Activated CD4-positive, alpha-beta T cell treated with anti-CD3 and anti-CD28 coated beads, Interleukin-2, amount 50 U/mL, for 48 hours (primary cell): ENCODE measurements at places on chromosomes 7 and 10.

DNA sequence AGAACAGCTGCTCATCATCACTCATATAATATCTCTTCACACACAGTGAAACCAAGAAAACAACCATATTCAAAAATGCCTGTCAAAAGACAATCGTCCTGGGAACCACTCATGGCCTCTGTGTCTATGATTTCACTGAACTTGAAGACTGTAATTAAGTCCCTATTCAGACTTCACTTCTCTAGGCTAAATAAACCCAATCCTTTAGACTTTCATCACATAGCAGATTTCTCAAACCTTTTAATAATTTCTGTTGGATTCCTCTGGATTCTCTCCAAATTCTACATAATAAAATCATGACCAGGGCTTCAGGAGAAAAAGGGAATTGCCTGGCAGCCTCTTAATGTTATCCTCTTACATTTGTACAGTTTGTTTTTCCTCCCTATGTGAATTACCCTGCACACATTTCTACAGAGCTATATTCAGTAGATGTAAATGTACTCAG, 201.1 kb downstream of the LRRN3 start:
- DNase-seq: no peak

GRCh38 chr7:129741743-129742213, 130.3 kb downstream of the NRF1 start:
- DNase-seq: no peak

DNA sequence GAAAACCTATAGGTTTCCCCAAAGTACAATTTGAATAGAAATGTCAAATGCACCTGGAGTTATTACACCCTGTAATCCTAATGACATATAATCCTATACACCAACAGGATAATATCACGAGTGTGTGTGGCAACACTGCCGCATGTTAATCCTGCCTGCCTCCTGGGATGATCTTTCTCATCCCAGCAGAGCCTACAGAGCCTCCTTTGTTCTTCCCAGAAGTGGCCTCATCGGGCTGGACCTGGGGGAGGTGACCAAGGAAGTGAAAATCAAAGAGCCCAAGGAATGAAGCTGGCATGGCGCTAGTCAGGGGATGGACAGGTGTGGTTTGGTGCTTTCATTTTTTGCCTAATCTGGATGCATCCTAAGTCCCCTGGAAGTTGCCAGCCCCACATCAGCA, 29.5 kb upstream of the LEP start:
- no peak for DNase-seq

GRCh38 chr7:127819975-127820731, 168.2 kb downstream of the SND1 start:
- no peak for DNase-seq

GRCh38 chr10:59387951-59388670, 25.8 kb upstream of the FAM13C start:
- no peak for DNase-seq

DNA sequence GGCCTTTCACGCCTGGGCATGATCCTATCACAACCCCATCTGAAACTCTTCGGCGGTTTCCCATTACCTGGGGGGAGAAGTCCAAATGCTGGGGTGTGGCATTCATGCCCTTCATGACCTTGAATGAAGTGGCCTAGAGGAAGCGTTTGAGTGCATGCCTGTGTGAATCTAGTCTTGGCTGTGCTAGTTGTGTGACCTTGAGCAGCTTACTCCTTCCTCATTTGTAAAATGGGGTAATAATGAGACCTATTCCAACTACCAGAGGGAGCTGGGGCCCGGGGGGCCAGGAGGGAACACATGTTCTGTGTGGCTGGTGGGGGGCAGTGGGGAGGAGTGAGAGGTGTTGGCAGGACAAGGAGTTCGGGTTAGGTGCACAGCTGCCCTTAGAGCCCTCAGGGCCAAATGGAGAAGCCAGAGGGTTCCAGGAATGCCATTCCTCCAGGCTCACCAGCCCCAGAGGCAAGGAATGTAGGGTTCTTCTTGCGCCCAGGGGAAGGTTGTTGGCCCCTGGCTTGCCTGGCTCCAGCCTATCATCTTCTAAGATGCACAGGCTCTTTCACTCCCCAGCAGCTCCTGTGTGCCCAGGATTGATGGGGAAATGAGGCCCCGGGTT, 21.3 kb upstream of the TBRG4 start:
- DNase-seq: no peak

- no peak for DNase-seq
Observed at GRCh38 chr10:121828045-121828444, 99.8 kb downstream of the ATE1 start.

DNA sequence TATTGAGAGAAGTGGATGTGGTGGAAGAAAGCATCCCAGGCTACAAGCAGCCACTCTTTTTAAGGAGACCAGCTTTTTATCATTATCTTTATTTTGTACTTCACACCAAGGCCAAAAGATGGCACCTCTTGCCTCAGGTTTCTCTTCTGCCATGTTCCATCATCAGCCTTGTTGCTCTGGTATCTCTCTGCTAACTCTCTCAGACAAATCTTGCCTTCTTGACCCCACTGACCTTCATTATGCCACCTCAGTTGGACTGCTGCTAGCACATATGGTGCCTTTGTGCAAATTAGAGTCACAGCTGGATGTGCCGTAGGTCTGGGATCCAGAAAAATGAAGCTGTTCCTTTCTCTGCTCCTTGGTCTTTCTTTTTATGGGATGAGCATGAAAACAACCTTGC, 47.1 kb upstream of the DYNC1I1 start:
- DNase-seq: no peak

GRCh38 chr7:142355328-142355727, 97.5 kb upstream of the PRSS58 start:
- no peak for DNase-seq

- no peak for DNase-seq
Observed at GRCh38 chr7:93910076-93910994, 4.0 kb downstream of the GNGT1 start.

GRCh38 chr10:75126277-75126676, 14.8 kb downstream of the SAMD8 start:
- no peak for DNase-seq

DNA sequence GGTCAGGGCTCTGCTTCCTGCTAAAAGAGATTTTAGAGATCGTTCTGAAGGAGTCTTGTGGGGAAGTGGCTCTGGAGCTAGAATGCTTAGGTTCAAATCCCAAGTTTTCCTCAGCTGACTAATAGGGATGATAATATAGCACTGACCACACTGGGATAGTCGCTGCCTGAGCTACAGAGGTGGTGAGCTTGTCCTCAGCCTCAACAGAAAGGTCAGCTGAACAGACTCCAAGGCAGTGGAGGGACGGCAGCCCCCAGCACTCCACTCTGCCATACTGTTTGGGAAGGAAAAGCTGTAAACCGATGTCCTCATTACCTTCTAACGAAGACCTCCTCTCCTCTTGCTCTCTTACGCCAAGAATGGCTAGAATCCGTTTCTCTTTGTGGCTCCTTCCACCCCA, 36.2 kb downstream of the KAT6B start:
- no peak for DNase-seq

- no peak for DNase-seq
Observed at GRCh38 chr10:47176206-47176902, 123.6 kb upstream of the GDF10 start.

DNA sequence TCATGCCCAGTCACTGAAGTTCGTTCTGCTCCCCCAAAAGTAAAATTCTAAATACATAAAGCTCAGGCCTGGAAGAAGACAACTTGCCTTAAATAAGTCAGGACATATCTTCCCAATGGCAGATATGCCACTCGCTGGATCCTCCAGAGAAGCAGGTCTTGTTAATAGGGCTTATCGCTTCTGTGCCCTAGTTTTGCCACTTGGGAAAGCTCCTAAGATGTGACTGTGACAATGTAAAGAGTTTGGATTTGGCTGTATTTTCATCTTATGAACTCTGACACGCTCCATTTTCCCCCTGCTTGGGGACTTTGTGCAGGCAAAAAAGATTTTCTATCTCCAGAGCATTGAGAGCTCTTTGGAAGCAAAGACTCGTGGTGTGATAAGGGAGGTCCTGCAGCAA, 279.9 kb downstream of the WDR11 start:
- no peak for DNase-seq

DNA sequence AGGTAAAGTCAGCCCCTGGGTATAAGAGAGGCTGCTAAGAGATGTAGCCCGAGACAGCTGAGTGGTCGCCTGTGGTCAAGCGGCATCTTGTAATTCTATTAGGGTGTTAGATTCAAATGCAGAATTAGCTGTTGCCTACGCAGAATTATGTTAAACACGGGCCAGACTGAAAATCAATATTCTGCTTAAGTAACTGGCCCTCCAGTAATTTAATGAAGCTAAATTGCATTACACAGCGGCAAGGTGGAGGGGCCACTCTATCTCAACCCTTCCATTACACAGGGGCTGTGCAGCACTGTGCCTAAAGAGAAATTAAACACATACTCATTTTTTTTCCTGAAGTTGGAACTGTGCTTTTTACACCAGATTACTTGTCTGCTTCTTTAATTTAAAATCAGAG, 448.5 kb upstream of the MGMT start:
- no peak for DNase-seq

DNA sequence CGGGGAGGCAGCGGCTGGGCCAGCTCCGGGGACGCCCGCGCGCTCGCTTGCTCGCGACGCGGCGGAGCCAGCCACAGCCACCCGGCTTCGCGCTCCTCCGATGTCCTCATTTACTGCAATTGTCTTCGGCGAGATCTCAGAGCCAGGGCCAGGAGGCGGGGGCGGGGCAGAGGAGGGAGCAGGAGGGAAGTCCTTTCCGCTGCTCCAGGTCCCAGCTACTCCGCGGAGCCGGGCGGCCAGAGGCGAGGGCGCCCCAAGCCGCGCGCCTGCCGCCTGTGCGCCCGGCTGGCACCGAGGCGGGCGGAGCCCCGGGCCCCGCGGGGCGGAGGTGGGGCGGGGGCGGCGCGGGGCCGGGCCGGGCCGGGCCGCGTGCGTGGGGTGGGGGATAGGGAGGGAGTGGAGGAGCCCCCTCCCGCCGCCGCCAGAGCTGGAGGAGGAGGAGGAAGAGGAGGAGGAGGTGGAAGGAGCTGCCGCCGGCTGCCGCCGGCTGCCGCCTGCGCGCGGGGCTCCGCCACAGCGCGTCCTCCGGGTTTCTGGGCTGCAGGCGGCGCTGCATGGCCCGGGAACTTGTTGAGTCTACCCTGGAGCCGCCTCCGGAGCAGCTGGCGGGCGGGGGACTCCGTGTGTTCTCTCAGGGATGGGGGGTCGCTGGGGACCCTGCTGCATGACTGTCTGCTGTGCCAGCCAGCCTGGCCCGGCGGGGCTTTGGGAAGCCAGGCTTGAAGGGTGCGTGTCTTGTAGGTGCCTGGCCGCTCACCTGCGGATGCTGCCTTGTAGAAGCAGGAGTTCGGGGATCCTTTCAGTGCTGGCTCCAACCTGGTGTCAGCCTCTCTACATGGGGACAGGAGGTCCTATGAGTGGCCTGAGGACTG, at the start of gene INSYN2A:
Gene INSYN2A (minus strand): TSS at position 310 of the 872 bp plus-strand sequence. CDS start 20,196 bp downstream, outside the sequence.
- no peak for DNase-seq

GRCh38 chr7:77320137-77320536, 96.0 kb downstream of the GSAP start:
- no peak for DNase-seq

GRCh38 chr10:94991243-94991888, 52.9 kb downstream of the CYP2C9 start:
- DNase-seq: no peak

DNA sequence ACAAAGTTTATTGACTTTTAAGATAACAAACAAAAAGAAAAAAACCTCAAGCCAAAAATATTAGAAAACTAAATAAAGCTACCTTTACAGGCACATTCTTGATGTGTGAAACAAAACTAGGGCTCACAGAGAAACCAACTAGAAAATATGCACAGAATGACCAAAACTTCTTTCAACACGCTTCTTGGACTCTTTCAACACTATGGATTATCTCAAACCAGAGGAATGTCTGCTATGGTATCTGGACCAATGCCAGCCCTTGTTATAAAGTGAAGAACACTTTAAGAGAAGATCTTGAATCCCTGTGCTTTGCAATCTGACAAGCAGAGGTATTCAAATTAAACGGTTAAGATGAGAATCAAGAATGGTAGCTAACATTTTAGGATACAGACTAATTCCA, 76.6 kb downstream of the DNAJC1 start:
- DNase-seq: no peak

- DNase-seq: no peak
Observed at GRCh38 chr10:120643351-120643750, 186.3 kb downstream of the PLPP4 start.

- peak; percentile 34 for DNase-seq
Observed at GRCh38 chr10:92242910-92243671, 47.8 kb downstream of the CPEB3 start.

- peak; percentile 14 for DNase-seq
Observed at GRCh38 chr7:142788303-142789289, 17.8 kb downstream of the PRSS2 start.

DNA sequence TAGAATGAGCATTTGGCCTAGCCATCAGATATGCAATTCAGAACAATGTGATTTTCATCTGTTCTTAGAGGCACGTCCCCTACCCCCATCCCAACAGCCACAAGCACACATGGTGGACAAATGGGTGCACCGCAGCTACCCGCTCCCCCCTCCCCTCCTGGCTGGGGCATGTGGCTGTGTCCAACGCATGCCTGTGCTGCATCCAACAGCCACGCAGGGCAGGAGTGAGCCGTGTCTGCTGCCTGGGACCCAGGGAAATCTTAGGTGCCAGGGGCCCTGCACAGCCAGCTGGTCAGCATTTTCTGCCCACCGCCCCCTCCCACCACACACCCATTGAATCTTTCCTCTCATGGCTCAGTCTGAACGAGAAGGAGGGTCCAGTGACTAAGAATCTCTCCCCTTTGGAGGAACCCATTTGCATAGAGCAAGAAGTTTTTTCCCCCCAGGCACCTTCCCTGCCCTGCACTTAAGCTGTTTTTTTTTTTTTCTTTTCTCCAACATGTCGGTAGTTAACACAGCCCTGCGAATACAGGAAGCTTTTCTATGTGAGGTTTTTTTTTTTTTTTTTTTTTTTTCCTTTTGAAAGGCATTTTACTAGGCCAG, 138.9 kb downstream of the WDR11 start:
- DNase-seq: no peak

DNA sequence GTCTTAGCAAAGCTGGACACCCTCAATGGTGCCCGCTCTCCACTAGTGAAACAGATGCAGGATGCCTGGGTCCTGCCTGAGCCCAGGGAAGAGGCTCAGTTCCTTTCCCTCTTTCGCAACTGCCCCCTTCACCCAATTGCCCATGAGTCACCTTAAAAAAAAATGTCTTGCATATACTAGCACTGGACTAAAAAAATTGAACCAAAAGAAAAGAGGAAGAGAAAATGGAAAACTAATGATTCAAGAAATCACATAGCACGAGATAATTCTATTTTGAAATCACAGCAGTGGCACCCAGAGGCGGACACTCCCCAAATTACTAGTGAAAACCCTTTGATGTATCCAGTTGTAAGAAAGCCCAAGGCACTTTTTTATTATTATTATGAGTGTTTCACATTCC, 972.5 kb downstream of the LRMDA start:
- no peak for DNase-seq

- DNase-seq: no peak
Observed at GRCh38 chr7:132764762-132765161, 188.5 kb upstream of the PLXNA4 start.

- no peak for DNase-seq
Observed at GRCh38 chr7:155882596-155882995, 70.3 kb upstream of the SHH start.

DNA sequence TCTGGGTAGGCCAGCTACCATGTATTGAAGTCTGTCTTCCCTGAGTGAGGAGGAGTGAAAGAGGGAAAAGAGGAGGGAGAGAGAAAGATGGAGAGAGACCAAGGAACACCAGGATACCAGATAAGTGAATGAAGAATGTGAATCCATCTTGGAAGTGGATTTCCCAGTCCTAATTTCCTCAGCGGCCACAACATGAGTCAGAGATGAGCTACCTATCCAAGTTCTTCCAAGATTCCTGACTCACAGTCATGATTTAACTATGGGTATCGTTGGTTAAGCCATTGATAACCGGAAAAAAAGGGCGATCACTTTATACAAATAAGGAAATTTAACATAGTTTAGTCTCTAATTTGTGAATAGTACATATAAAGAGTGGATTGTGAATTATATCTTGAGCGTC, 561.8 kb downstream of the ATRNL1 start:
- DNase-seq: no peak
